ENCODE measurements at places on chromosomes 2 and 18. TPM values are rescaled to one million over a fixed set of nuclear protein-coding genes. Genes with fewer than 3 reads are reported as not detected.
A peak's percentile ranks its signal among the peaks of the same experiment; 100 is the strongest.

The FAP gene
- 23.2 TPM for total RNA-seq

The AKAIN1 gene
- 1.9 TPM for total RNA-seq

The REG1A gene
- total RNA-seq: not detected

The NT5C1B gene
- total RNA-seq: not detected

The DTNA gene
- total RNA-seq: 90.4 TPM

The KIF5C gene
- 79.2 TPM for total RNA-seq

The ANTXR1 gene
- 45.7 TPM for total RNA-seq

The PLCL1 gene
- total RNA-seq: 22.0 TPM

The STARD6 gene
- total RNA-seq: 0.69 TPM

The ST8SIA3 gene
- 38.1 TPM for total RNA-seq

The CABLES1 gene
- total RNA-seq: 30.4 TPM

The ATG16L1 gene
- 27.7 TPM for total RNA-seq

GRCh38 chr2:100257939-100258338 lies 64.4 kb downstream of the LONRF2 start:
- DNase-seq: no peak

GRCh38 chr2:208250388-208250787 lies 4.5 kb downstream of the IDH1 start:
- no peak for DNase-seq

GRCh38 chr2:152198499-152198898 lies 22.9 kb upstream of the STAM2 start:
- DNase-seq: no peak

DNA sequence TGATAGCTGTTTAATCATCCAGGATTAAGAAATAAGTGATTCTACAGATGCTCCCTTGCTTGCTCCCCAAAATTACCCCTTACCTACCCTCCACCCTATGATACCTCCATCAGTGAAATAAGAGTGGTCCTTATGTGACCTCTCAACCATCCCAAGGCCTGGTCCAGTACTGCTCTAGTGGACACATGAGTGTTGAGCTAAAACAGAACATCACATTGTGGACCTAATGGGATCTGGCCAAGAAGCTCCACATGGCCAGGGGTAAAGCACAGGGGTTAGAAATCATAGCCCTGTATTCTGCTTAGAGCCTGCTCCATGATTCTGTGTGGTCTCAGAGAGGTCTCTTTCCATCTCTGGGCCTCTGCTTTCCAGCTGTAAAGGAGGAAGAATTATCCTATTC lies 355.6 kb downstream of the TNS1 start:
- DNase-seq: no peak

DNA sequence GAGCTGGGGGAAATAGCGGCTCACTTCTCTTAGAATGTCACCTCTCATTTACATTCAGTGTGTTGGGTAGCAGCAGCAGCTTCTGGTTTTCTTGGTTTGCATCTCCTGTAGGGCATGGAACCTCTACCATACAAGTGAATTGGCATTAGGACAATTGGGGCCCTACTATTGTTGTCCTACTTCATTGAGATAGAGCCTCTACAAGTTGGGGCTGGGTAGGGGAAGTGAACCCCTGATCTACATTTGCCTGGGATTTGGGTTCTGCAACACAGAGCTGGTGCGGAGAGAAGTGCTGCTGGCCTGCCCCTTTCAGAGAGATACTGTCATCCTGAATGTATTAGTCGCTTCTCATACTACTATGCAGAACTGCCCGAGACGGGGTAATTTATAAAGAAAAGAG lies 391.6 kb upstream of the HS6ST1 start:
- DNase-seq: no peak

DNA sequence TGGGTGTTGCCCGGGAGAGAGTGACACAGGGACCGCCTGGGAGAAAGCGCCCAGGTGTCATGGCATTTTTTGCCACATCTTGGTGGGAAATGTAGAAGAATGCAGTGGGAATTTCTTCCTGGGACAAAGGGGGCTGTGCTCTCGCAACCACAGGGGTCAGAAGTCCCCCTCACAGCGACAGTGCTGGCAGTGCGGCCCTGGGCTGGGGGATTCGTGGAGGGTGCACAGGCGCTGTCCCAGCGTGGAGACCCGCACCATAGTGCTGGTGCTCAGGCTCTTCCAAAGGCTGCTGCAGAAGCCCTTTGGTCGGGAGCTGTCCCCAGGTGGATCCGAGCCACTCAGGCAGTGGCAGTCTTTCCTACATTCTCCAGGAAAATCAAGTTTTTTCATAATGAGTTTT lies 128.8 kb upstream of the SOX11 start:
- DNase-seq: no peak

DNA sequence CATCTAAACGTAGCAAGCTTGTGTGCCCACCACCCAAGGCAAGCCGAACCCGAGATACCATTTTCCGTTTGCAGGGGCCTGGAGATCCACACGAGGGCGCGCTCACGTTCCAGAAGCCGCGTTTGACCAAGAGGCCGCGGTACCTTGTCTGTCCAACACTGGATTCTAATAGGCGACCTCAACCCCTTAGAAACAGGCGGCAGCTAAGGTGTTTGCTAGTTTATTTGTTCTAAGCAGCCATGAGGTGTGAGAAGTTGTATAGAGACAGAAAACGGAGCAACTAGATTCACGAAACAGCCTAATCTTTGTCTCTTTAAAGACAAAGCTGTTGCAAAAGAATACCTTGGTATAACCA lies 4.2 kb downstream of the HOXD11 start:
- DNase-seq: no peak

DNA sequence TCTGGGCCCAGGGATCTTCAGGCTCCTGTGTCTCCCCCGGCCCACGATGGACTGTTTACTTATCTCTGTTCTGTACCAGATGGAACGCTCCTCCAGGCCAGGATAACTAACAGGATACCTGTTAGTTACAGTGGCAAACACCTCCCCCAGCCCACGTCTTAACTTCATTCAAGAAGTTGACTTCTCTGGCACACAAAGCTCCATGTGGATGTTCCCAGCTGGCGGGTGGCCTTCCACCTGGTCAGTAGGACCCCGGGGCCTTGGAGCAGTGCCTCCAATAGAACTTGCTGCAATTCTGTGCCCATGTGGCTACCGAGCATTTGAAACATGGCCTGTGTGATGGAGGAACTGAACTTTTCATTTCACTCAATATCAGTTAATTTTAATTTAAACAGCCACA lies 165.1 kb upstream of the GLI2 start:
- DNase-seq: no peak

DNA sequence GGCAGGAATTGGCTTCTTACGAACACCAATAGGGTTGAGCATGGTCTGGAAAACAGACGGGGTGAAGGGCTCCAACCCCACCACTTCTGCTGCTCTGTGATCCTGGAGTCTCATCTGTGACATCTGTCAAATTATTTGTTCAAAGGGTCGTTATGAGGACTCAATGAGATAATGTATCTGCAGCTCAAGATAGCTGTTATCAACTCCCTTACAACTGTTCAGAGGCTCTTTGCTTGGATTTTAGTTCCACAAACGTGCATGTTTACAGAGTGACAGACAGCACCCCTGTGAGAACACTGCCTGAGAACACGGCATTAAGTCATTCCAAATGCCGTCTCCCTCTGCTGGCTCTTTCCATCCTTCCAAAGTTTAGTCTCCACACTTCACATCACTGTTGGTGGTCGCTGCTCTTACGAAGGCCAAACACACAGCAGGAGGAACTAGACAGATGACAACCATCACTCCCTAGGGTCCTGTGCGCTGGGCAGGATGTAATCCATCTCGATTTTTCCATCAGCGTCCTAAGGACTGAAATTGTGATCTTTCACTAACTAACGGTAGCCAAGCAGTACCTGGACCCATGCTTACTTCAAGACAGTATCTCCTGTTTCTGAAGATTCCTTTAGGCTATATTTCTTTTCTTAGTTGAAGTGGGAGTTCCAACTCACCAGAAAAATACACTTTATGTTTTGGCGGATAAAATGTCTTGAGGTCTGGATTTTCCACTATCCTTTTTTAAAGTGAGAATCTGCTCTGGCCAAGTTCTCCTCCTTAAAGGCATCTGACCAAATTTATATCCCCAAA lies 220.3 kb downstream of the ANAPC1 start:
- no peak for DNase-seq

GRCh38 chr18:79478484-79479115 lies 82.9 kb downstream of the NFATC1 start:
- DNase-seq: no peak

DNA sequence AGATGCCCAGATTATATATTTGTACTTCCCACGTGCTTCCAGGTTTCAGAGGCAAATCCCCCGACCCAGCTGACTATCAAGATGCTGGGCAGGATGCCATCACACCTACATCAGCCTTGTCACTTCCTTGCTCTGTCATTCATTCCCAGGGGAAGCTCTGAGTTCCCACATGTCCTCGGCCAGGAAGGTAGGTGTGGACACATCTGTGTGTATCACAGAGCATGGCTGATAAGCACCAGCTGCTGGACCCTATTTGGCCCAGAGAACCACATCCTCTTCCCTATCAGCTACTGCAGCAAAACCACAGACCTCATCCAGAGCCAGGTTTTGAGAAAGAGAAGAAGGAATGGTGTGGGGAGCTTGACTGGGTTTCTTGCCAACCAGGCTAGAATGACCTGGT lies 31.9 kb upstream of the ITGA6 start:
- no peak for DNase-seq

- DNase-seq: no peak
Observed at GRCh38 chr2:236521556-236521955, 48.1 kb upstream of the ACKR3 start.

DNA sequence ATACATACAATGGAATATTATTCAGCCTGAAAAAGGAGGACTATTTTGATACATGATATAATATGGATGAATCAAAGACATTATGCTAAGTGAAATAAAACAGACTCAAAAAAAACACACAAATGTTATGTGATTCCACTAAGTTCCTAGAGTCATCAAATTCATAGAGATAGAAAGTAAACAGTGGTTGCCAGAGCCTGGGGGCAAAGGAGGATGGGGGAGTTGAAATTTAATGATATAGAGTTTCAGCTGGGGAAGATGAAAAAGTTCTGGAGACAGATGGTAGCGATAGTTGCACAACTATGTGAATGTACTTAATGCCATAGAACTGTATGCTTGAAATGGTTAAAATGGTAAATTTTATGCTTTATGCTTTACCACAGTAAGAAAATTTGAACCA lies 119.7 kb downstream of the METTL4 start:
- DNase-seq: no peak

GRCh38 chr18:8991155-8991554 lies 111.3 kb upstream of the NDUFV2 start:
- DNase-seq: no peak

- DNase-seq: no peak
Observed at GRCh38 chr2:137237055-137237454, 471.7 kb downstream of the THSD7B start.

- DNase-seq: no peak
Observed at GRCh38 chr2:25044990-25045389, 3.1 kb downstream of the EFR3B start.

- no peak for DNase-seq
Observed at GRCh38 chr2:58099096-58099769, 52.6 kb downstream of the VRK2 start.

GRCh38 chr2:223000872-223001796 lies 50.9 kb upstream of the KCNE4 start:
- DNase-seq: peak; percentile 44

DNA sequence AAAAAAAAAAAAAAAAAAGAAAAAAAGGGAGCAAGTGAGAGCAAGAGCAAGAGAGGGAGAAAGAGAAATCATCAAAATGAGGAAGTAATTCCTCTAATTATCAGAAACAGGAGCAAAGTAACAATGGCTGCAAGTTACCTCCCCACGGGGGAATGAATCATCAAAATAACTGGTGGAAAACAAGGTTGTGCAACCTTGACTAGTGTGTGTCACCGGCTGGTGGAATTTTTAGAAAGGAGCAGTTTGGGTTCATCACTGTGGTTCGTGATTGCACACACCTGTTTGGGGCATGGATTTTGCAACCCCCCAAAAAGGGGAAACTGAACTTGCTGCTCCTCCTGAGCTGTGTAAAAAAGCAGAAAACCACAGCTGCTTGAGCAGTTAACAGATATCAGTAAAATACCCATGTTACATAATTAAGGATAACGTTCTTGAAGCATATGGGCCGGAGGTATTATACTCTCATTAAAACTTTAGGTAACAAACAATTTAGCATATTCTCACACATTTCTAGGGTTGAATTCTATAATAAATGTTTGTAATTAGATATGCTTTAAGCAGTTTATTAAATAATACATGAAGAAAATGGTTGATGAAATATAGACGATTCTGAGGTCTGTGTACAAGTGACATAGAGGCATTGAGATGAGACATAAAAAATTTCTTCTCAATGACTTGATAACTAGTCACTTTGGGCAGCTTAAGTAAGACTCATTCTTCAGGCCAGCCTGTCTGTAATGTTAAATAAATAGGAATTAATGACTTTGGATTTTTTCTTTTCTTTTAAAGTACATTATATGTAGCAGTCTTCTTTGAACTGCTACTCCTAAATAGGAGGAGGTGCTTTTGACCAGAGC lies 184.2 kb upstream of the ZEB2 start:
- DNase-seq: no peak

GRCh38 chr2:101232770-101233169 lies 19.9 kb upstream of the CNOT11 start:
- no peak for DNase-seq

Data from spinal cord (tissue), 10 donors.